Endothelial cell of umbilical vein (primary cell): ENCODE measurements at places on chromosomes 3 and 15.

DNA sequence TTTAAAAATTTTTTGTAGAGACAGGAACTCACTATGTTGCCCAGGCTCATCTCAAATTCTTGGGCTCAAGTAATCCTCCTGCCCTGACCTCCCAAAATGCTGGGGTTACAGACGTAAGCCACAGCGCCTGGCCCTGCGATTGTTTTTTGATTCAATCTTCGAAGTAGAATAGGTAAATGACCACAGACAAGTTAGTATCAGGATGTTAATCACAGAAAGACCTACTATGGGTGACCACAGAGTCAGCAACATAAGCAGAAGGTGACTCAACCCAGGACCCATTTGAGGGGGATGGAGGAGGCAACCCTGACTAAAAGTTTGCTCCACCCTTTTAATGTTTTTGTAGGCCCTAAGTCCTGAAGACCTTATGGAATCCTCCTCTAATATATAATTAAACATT is 10.0 kb upstream of the USP3 start:
- no peak for DNase-seq

DNA sequence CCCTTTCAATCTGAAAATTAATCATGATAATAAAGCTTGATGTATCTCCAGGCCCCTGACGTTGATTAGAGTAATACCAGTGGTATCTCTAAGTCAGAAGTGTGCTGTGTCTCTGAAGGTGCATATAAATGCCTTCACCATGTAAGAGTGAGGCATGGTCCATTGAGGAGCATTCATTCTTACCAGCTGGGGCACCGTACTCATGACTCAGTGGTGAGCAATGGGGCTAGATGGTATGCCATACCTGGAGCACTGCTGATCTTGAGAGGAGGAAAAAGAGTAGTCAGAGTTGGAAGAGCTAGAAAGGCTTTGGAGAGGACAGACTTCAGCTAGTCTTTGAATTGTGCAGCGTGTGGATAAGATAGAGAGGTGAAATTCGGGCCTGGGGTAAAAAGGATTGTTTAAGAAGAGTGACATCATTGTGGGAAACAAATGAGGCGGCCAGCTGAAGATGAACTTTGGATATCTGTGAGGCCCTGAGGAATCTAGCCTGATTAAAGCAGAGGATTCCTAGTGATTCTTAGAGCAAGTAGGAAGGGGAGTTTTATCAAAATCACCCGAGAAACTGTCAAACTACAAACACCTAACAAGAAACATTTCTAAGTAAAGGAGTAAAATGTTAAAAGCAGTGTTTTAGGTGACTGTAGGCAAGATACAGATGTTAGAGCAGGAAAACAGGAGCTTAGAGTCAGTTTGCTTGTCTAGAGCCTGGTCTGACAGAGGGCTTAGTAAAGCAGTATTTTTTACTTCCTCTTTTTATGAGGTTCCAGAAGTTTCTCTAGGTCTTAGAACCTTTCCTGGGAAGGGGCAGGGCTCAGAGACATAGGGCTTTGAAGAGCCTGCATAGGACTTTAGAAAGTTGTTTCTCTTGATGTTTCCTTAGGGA is 13.6 kb downstream of the TMOD3 start:
- DNase-seq, result peak; percentile 37

GRCh38 chr3:14522129-14522691 is 17.9 kb downstream of the GRIP2 start:
- no peak for DNase-seq

DNA sequence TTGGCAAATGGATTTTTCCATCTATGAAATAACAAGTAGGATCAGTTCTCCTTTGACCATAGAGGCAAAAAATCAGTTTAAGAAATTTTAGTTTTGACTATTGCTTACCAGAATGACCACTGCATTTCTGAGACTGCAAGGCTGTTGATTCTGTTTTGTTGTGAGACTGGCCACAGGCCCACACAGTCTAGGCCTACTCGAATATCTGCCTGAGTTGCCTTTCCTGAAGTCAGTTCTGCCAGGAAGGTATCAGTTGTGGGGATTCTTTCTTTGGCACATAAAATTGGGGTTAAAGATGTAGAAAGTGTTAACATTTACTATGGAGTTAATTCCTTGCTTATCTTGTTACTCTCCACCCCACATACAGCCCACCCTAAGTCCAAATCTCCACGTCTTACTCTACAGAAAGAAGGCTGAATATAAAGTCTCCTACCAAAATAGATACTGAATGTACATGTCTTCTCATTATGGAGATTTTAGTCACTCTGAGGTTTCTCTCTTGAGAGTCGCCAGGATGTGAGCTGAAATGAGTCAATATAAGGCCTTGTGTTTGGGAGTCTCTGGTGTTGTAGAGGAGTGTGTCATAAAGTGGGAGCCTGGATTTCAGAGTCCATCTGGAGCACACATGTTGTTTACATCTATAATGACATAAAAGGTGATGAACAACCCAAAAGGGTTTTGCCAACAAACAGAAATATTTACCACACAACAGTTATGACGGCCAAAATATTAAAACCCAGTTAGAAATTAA is 45.0 kb upstream of the WWTR1 start:
- no peak for DNase-seq

DNA sequence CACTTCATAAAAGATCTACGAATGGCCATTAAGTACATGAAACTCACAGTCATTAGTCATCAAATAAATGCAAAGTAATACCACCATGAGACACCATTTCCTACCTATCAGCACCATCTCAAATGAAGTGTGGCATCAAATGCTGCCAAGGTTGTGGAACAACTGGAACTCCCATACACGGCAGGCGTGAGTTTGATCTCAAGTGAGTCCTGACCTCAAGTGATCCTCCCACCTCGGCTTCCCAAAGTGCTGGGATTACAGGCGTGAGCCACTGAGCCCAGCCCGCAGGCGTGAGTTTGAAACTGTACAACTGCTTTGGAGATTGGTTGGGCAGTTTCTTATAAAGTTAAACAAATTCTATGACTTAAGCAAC is 28.8 kb upstream of the HDAC11 start:
- no peak for DNase-seq

DNA sequence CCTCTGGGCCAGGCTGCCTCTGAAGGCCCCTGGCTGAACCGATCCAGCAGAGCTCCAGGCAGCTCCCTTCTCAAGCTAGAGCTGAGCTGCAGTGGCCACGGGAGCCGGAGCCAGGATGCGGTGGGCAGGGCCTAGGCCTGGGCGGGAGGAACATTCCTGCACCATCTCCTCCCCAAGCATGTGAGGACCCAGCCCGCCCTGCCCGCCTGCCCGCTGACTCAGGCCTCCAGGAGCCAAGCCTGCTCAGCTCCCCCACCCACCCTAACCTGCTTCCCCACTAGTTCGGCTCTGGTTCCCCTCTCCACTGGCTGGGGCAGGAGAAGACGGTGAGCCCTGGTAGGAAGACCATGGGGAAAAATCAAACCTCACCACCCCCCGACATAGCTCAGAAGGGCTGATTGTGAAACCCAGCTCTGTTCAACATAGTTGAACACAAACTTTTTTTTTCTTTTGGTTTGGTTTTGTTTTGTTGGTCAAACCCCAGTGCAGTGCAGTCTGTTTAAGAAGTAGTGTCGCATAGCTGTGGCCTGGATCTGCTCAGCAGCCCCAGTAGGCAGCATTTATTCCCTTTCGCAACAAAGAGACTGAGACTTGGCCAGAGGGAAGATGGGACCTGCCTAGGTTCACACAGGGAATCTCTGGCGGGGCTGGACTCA is 13.5 kb downstream of the SNX33 start:
- peak; percentile 64 for DNase-seq

DNA sequence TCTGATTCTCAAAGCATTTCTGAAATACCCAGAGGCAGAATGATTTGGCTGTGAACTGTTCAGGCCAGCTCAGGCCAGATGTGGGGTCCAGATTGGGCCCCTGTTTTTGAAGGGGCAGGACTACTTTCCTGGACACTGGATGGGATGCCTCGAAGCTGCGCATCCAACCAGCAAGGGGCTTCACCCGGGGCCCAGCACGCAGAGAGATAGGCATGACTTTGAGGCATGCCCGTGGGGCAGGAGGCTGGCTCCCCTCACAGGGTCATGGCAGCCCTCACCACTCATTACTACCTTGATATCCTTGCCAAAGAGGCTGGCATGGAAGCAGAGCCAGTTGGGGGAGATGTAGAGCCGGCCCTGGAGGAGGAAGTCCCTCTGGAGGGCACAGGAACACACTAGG is 30.1 kb downstream of the GRAMD2A start:
- DNase-seq, result no peak

GRCh38 chr3:43014241-43014640 is 35.1 kb downstream of the GASK1A start:
- no peak for DNase-seq

DNA sequence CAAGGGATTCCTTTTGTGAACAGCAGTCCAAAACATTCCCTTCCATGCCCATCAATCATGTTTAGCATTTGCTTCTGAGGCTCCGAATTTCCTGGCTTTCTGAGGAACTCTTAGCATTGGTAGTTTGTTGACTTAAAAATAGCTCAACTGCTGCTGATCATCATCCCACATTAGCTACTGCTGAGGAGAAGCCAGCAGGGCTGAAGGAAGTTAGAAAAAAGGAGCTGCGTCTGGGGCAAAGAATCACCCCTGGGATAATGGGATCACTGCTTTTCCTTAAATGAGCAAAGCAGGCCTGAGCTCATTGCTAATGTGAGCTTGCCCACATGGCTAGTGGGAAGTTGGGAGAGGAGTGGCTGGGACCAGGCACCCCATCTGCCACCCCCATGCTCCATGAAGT is 39.8 kb downstream of the CYP19A1 start:
- DNase-seq, result no peak

- no peak for DNase-seq
These were observed 502.7 kb downstream of the SOX2 start for GRCh38 chr3:182214416-182214815.

DNA sequence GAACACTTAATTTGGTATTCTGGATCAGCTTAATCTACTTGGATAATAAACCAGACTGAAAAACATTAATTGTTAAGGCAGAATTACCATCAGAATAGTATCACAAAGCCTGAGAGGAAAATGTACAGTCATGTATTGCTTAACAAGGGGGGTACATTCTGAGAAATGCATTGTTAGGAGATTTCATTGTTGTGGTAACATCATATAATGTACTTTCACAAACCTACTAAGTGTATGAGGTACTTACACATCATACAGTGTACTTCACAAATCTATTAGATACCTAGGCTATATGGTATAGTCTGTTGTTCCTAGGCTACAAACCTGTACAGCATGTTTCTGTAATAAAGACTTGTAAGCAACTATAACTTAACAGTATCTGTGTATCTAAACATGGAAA is 68.2 kb downstream of the NBEAL2 start:
- DNase-seq, result peak; percentile 27

- DNase-seq, result no peak
These were observed 4.2 kb downstream of the IGDCC4 start for GRCh38 chr15:65418596-65418995.

- no peak for DNase-seq
These were observed 89.0 kb upstream of the TPM1 start for GRCh38 chr15:62953496-62954045.

- no peak for DNase-seq
These were observed 51.0 kb downstream of the FHIT start for GRCh38 chr3:61200270-61200669.

DNA sequence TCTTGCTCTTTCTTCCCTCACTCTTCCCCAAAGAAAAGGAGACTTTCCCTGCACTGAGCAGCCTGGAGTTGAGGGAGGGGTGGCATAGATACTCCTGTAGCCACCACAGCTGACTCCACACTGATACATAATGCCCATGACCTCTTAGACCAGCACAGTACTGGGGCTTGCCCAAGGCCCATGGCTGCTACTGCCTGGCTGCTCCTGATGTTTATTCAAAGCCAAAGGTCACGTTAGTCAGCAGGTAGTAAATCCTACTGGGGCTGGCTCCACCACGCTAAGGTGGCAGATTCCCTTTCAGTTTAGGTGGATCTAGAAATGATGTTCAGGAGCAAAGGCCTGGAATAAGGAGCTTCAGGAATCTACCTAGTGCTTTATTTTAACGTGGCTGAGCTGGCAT is 212.7 kb downstream of the C3orf38 start:
- no peak for DNase-seq

- DNase-seq, result no peak
These were observed 19.9 kb upstream of the C3orf62 start for GRCh38 chr3:49296781-49297411.

- no peak for DNase-seq
These were observed 1154.0 kb downstream of the IGSF11 start for GRCh38 chr3:117880638-117881037.

DNA sequence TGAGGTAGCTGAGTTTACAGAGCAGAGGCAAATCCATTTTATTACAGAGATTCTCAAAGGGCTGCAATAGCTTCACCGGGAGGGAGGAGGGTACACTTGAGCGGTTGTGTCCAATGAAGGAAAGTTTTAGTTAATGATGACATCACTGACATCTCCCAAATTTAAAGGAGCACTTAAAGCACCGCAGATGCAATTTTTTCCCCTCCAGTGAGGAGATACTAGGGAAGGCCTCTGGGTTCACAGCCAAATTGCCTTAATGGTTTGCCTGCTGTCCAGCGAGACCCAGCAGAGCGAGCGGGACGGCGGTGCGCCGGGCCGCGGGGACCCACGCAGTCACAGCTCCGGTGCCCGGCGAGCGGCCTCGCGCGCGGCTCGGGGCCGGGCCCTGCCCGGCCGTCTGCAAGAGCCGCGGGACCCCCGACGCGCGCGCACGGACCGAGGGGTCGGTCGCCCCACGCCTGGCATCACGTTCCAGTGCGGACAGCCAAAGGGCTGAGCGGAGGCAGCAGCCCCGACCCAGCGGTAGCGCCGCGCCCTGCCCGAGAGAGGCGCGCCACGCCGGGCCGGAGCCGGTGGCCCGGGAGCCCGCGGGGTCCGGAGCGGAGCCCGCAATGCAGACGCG is 160.5 kb upstream of the CHRNA7 start:
- DNase-seq, result no peak

- no peak for DNase-seq
These were observed 424.1 kb upstream of the TPM1 start for GRCh38 chr15:62618432-62618831.

DNA sequence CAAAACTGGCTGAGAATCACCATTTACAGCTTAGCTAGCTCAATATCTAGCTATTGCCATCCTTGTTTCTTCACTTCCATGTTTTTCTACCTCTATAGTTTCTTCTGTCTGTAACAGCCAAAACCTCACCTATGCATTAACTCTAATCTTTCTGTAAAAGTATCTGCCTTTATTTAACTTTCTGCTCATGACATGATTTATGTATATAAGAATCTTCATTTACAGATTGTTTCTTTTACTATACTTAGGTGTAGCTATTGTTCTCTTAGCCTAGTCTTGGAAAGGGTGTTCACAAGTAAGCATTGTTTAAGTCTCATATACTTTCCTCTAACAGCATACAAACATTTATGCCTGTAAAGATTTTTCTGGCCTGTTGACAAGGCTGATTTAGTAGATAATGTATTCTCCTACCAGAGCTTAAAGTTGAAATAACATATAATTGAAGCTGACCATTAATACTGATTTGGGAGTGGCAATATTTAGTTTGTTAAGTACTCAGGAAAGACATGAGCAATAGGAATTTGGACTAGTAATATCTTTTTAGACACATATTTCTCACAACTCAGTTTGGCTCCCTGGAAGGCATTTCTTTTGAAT is 9.4 kb downstream of the FILIP1L start:
- peak; percentile 47 for DNase-seq
